ENCODE measurements at places on chromosomes 3 and 15. TPM values are rescaled to one million over a fixed set of nuclear protein-coding genes. Genes with fewer than 3 reads are reported as not detected.

The NME9 gene
- 2.6 TPM for total RNA-seq

The MEIS2 gene
- total RNA-seq = 132 TPM

The NFKBIZ gene
- 18.6 TPM for total RNA-seq

The H1-8 gene
- total RNA-seq = not detected

The SCN11A gene
- 1.4 TPM for total RNA-seq

The GOLGA6L7 gene
- not detected for total RNA-seq

The C15orf62 gene
- 1.1 TPM for total RNA-seq

The NIPA2 gene
- total RNA-seq = 51.1 TPM

The SERP1 gene
- total RNA-seq = 112 TPM

The FETUB gene
- not detected for total RNA-seq

The TLR9 gene
- total RNA-seq = not detected

Measured in camera-type eye (tissue), 1 donor.